Inflammatory macrophage treated with lipopolysaccharide for 1 hour (primary cell): ENCODE measurements at places on chromosomes 6 and 20.

GRCh38 chr20:15561707-15562404, 1011.4 kb downstream of the KIF16B start:
- no peak for DNase-seq

DNA sequence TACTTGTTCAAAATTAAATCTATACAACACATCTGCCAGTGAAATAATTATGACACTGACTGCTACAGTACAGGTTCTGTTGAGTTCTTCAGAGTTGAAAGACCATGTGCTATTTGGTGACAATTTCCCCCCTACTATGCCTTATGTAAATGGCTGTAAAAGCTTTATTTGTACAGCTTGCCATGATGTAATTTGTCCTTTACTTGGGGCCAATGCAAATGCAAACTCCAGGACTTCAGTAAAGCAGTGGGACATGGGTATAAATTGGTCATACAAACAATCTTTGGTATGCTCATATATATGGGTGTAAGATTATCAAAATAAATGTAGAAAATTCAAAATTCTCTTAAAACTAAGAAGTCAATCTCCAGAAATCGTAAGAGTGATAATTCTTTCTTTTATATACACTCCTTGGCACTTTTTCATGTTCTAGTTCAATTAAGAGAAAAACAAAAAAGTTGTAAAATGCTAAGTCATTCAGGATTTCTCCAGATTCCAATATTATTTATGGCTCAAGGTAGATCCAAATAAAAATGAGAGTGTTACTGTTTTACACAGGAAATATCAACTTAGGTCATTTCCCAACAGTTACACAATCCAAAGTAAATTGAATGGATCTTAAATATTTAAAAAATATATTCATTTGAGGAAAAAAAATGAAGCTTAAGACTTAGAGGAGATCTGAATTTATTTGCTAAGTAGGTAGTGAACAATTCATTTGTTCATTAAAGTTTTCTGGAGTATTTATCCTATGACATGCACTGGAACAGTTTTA, 1310.5 kb upstream of the CITED2 start:
- no peak for DNase-seq

GRCh38 chr20:38920851-38921250, 5.4 kb upstream of the FAM83D start:
- no peak for DNase-seq

DNA sequence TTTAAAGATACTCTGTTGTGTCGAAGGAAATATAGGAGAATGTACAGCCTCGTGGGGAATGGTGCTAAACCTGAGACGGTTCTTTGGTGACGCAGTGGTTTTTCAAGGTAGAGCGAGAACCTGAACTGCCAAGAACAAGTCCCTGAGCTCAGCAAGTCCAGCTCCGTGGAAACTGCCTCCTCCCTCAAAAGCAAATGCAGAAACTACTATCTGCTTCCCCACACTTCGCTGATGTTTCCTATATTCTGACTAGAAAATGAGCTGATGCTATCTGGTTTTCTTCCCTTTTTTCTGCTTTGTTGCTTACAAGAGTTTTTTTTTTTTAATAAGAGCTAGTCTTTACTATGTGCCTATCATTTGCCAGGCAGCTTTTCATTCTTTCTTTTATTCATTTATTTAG, 85.3 kb upstream of the LY86 start:
- peak; percentile 31 for DNase-seq

GRCh38 chr6:6008648-6009421, 2.1 kb upstream of the NRN1 start:
- peak; percentile 69 for DNase-seq

- no peak for DNase-seq
Observed at GRCh38 chr6:164928728-164929407, 380.5 kb downstream of the C6orf118 start.

DNA sequence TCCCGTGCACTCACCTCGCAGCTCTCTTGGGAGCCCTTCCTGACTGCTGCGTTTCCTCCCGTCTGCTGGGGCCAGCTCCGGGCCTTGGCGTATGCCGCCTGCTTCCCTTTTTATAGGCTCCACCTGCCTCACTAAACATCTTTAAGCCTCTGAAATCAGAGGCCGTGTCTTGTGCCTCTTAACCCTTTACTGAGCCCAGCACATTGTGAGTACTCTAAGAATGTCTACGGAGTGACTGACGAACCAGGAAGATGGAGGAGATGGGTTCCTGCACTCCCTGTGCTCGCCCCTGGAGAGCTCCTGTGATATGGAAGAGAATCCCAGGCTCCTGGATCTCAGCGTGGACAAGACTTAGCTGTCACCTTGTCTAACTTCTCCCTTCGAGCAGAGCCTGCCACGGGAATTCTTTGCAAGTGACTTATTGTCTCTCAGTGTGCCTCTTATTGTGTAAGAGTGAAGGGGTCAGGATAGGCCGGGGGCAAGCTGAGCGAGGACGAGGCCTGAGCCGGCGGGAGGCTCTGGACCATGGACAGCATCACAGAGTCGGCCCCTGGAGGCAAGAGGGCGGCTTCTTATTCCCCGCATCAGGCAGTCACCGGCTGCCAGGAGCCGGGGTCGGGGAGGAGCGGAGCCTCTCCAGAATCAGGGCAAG, 70.9 kb upstream of the CCDC167 start:
- no peak for DNase-seq

DNA sequence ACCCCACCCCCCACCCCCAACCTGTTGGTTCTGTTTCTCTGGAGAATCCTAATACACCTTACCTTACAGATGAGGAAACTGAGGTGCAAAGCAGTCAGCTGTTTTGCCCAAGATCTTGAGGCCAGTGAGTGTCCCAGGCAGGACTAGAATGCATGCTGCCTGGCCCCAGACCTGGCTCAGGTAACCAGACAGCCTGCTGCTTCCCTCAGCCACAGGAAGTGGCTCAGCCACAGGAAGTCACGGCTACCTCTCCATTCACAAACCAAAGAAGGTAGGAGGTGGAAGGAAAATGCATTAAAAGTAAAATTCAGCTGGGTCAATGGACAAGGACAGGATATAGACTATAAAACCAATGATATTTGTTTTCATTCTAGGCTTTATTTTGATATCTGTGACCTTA, 517.6 kb downstream of the CD83 start:
- no peak for DNase-seq

- DNase-seq, result no peak
Observed at GRCh38 chr6:161407581-161407980, 133.7 kb upstream of the AGPAT4 start.

- no peak for DNase-seq
Observed at GRCh38 chr6:90502866-90503407, 83.9 kb downstream of the MAP3K7 start.

GRCh38 chr6:44049163-44049988, 77.9 kb downstream of the MRPL14 start:
- no peak for DNase-seq

- no peak for DNase-seq
Observed at GRCh38 chr6:170143401-170144150, 147.3 kb downstream of the DLL1 start.

- no peak for DNase-seq
Observed at GRCh38 chr6:33783781-33784520, 5.0 kb downstream of the LEMD2 start.

DNA sequence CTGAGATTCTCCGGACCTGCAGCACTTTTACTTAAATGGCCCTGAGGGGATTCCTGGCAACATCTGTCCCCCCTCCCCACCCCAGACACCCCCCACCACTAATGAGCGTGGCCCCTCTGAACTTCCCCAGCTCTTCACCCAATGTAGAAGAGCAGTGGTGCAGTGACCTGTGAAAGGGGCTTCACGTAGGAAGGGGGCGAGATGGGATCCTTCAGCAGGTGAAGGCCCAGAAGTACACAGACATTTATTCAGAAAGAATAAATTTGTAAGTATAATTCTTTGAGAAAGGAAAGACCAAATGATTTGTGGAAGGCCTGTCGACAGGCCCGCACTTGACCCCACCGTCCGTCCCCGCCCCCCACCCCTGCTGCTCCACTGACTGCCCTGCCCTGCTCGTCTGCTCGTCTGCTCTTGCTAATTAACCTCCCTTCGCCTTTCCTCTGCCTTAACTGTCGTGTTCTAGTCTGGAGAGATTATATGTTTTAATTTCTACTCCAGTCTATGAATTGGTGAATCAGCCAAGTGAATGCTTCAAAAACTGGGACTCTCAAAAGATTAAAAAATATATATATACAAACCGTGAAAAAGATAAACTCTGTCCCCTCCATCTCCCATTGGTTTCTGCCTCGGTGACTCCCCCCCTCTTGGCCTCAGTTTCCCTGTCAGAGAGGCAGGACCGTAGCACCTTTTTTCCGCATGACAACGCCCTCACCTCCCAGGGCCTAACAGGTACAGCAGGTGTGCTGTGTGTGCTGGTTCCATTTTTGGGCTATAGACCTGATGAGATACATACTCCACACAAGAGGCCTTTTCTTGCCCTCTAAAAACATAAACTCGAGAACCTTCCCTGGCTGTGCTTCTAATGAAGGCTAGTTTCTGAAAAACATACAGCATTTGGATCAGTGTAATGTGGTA, 49.2 kb downstream of the GNAS start:
- no peak for DNase-seq

DNA sequence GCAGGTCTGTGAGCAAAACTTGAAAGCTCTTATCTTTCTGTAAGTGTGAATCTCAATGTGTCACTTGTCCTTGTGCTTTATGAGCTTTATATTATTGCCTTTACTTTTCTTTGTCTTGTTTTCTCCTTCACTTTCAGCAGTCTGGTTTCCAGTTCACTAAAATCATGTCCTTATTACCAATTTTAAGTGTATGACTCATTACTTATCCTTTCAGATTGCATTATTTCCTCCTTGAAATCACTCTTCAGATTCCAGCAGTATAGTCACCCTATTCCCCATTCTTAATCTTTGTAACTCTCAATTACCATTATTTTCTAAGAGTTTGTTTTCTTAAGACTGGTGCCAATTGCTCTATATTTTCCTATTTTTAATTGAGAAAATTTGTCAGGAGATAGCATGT, 117.4 kb upstream of the GRIK2 start:
- DNase-seq, result no peak

- no peak for DNase-seq
Observed at GRCh38 chr20:43096126-43096930, 93.4 kb downstream of the PTPRT start.

- peak; percentile 3 for DNase-seq
Observed at GRCh38 chr6:72740135-72740534, 118.3 kb downstream of the KCNQ5 start.

DNA sequence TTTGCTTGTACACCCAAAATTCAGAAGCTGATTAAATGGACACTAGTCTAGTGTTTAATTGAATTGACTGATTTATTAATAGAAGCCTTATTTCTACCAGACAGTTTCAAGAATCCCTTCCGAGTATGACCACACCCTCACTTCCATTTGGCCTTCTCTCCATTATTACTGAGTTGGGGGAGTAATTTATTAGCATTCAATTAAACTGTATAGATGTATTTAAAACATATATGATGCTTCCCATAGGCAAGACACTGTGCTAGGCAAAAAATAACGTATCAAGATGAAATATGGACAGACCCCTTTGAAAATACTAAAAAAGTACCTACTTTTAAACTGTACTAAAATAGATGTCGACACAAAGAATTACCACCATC, 112.9 kb upstream of the PHACTR1 start:
- DNase-seq, result no peak

DNA sequence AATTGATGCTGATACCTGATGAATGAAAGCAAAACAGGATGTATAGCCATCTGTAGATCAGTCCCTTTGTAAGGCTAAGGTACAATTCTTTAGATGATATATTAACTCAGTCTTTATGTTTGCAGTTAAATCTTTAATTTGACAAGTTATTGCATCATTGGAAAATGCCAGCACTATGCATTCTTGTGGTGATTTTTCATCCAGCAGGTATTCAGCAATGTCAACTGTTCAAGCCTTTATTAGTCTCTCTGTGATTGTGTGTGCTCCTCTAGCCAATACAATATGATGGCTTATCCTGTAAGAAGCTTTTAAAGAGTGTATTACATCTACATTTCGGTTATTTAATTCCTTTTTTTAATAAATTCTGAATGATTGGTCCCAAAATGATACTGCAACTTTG, 34.3 kb downstream of the HLA-DMB start:
- no peak for DNase-seq

- DNase-seq, result peak; percentile 42
Observed at GRCh38 chr6:37624606-37625574, 72.8 kb downstream of the MDGA1 start.

- DNase-seq, result peak; percentile 97
Observed at GRCh38 chr6:45681860-45682511, 304.3 kb upstream of the SUPT3H start.

DNA sequence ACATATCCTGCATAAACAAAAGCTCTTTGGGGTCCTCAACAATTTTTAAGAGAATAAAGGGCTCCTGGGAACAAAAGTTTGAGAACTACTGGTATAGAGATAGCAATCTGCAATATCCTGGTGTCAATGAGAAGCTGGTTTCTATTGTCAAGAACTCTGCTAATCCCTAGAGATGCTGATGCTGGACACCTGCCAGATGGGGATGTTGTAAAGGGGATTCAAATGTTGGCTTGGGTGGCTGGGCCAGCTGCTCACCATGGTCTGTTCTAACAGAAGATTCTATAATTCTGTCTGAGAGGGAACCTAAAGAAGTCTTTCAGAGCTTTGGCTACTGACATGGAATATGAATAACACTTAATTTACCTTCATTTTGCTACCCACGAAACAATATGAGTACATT, 137.8 kb downstream of the BTBD9 start:
- DNase-seq, result no peak

DNA sequence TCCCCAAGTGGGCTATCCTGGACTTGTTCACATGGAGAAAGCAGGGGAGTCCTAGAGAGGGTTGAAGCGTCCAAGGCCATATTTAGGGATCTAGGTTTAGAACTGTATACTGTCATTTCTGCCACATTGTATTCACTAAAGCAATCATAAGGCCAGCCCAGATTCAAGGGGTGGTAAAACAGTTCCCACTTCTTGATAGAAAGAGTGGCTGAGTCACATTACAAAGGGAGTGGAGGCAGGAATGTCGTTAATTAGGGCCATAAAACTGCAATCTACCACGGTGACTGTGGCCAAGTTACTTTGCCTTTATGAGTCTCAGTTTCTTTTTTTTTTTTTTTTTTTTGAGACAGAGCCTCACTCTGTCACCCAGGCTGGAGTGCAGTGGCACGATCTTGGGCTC, 7.4 kb upstream of the UBR2 start:
- no peak for DNase-seq

- no peak for DNase-seq
Observed at GRCh38 chr6:34128045-34128444, 17.8 kb downstream of the GRM4 start.

- peak; percentile 24 for DNase-seq
Observed at GRCh38 chr6:29967379-29968010, 25.2 kb downstream of the HLA-A start.
